Astrocyte of the cerebellum (primary cell): ENCODE measurements at places on chromosomes 7 and 10.

- DNase-seq = no peak
Measured at GRCh38 chr7:3415861-3416312, 114.8 kb downstream of the SDK1 start.

DNA sequence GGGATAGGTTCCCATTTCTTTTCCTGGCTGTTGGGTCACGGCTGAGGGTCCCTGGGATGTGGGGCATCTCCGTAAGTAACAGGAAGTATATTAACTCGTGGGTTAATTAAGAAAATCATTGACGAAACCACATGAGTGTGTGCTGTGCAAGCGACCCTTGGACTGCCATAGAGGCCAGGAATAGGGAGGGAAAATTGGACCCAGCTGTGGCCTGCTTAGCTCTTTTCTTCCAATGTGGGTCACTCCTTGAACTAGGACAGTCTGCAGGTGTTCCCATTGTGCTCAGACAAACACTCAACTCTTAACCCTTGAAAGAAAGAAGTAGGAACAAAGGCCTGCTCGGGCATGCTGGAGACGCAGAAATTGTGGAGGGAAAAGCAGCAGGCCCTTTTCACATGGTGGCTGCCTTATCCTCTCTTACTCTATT is 25.6 kb upstream of the PLEKHA1 start:
- DNase-seq = no peak

- no peak for DNase-seq
Measured at GRCh38 chr10:11345224-11346054, 266.0 kb downstream of the USP6NL start.

DNA sequence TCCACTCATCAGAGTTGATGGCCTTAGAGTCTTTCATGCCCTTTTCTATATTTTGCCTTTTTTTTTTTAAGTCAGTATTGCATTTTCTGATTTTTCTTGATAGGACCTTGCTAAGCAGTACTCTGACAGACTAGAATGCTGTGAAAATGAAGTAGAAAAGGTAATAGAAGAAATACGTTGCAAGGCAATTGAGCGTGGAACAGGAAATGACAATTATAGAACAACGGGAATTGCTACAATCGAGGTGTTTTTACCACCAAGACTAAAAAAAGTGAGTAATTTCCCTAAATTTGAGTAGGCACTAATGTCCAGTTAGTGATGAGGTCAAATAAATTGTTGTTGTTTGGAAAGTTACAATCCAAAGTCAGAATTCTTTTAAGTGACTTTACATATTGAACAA is 7.4 kb downstream of the NUB1 start:
- DNase-seq = no peak

DNA sequence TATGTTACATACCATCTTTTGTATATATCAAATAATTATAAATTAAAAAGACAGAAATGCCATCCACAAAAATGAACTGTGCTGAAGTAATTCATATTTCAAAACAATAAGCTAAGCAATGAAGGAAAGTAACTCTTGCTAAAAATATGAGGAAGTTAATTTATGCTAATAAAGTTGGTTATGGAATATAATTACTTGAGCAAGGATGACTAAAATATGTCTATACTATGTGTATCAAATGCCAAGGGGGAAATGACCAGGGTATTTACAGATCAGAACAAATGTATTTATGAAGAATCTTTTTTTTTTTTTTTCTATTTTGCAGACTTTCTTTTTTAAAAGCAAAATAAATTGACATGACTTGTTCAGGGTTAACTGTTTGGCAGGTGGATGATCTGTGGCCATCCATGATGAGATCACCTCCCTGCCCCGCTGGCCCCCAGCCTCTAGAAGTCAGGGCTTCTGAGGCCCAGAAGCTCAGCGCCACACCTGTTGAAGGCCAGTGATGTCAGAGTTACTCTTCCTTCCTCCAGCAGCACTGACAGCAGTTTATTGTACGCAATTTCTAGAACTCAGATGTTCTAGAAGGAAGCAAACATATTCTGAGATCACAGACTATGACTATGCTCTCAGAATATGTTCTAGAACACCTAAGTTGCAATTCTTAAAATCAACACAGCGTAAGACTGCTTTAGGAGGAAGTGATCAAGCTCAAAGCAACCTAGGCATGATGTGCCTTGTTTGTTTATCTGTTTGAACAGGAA is 196.1 kb upstream of the KLF14 start:
- DNase-seq = no peak

GRCh38 chr10:20100171-20100570 is 283.9 kb downstream of the PLXDC2 start:
- DNase-seq = peak; percentile 40

DNA sequence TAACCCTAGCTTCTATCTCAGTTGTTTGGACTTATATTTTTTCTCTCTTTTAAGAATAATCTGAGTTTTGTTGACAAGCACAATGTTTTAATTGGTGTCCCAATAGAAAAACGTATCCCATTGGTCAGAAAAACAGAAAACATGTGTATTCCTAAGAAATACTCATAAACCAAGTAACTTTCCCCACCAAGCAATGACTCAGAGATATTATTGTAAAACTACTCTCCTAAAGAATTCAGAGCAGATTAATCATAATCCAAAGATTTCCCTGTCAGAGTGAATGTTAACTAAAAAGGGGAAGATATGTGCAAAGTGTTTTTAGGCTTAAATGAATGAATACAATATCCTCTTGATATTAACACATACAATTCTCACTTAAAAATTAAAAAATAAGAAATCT is 29.4 kb upstream of the MBL2 start:
- DNase-seq = peak; percentile 4

- DNase-seq = peak; percentile 35
Measured at GRCh38 chr7:139602143-139602722, 78.7 kb downstream of the CLEC2L start.

GRCh38 chr7:44378744-44379143 is 53.4 kb upstream of the CAMK2B start:
- peak; percentile 34 for DNase-seq

DNA sequence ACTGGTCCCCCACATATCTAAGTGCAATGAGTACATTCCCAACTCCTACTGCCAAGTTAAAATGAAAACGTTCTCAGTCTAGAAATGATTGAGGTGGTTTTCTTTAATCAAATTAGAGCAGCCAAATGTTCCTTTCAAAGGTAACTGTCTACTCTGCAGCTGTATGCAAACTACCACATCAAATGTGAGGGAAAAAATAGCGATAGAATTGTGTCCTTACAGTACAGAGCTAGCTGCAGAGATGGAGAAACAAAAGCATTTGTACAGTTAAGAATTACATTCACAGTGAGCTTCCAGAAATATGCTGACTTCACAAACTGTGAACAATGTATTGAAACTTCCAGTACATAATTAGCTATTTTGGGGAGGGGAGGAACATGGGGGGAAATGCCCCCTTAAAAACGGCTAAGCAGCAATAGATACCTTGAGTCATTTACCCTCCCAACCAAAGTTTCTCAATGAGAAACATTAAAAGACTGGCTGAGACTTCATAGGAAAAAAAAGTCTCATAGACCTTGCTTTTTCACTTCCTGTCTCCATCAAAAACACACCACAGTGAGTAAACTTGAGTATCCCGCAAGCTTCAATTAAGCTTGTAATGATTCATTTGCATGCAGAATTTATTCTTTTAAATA is 22.9 kb downstream of the CDK6 start:
- DNase-seq = no peak

- DNase-seq = no peak
Measured at GRCh38 chr7:95668504-95669018, 72.2 kb upstream of the PDK4 start.

GRCh38 chr7:37982423-37982822 is 62.0 kb downstream of the EPDR1 start:
- DNase-seq = peak; percentile 59

DNA sequence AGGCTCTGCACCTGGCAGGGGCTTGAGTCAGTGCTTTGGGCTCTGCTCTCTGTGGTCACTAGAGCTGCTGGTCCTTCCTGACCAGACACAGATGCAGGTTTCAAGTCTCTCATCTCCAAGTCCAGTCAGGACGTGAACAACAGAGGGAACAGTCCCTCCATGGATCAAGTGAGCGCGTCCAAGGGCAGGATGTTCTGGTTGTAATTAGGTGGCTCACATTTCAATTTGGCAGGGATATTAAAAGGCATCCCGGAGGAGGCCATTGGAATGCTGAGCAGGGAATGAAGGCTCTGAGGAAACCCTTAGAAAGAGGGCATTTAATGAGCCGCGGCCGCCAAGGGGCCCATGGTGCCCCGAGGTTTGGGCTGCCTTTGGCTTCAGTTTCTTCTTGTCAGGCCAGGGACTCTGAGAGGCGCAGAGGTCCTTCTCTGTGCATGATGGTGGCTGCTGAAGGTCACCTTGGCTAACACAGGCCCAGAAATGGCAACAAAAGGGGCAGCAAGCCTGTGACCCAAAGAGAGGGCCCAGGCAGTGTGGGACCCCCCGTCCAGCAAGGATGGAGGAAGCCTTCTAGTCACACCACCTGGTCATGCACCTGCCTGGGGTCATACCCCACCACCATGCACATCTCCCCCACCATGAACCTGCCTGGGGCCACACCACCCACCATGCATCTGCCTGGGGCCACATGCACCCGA is 30.7 kb upstream of the INPP5A start:
- peak; percentile 69 for DNase-seq

- no peak for DNase-seq
Measured at GRCh38 chr7:17910377-17910776, 29.9 kb downstream of the SNX13 start.

- peak; percentile 38 for DNase-seq
Measured at GRCh38 chr7:133436014-133436428, 183.1 kb downstream of the EXOC4 start.

GRCh38 chr7:129187681-129188371 is 607 bp upstream of the SMO start:
- no peak for DNase-seq

- no peak for DNase-seq
Measured at GRCh38 chr10:49036638-49037037, 78.7 kb downstream of the VSTM4 start.

DNA sequence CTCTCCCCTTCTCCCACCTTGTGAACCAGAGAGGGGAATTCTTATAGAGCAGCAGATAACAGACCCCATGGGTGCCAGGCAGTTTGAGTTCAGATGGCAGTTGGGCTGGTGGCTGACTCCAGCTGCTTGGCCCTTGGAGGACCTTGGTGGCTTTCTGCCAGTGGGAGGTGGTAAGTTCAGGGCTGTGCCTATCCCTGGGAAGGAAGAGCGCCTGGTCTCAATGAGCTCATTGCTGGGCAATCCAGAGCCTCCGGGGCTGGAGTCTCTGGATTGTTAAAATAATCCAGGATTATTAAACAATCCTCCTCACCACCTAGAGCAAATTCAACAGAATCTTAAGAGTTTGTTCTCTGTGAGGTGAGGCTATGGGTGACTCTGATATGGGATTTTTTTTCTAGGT is 105.2 kb downstream of the FANK1 start:
- no peak for DNase-seq

- DNase-seq = no peak
Measured at GRCh38 chr7:47580175-47580706, 1.7 kb downstream of the TNS3 start.

- no peak for DNase-seq
Measured at GRCh38 chr10:126609566-126609965, 60.9 kb downstream of the C10orf90 start.

DNA sequence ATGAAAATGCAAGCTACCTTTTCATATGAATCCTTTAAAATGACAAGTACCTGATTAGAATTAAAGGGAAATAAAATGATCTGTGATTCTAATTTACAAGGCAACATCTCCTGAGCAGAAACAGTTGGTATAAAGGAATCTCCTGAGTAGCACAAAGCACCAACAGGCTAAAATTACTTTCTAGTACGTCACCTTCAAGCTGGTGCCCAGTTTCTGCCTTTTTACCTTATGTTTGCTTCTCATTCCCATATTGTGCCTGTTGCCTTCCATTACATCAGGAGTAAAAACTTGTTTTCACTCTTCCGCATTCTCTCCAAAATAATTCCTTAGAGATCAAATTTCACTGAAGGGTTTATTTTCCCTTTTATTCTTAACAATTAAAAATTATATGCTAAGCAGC is 587.1 kb upstream of the KCND2 start:
- no peak for DNase-seq

- DNase-seq = no peak
Measured at GRCh38 chr10:111531690-111532089, 454.9 kb downstream of the ADRA2A start.

DNA sequence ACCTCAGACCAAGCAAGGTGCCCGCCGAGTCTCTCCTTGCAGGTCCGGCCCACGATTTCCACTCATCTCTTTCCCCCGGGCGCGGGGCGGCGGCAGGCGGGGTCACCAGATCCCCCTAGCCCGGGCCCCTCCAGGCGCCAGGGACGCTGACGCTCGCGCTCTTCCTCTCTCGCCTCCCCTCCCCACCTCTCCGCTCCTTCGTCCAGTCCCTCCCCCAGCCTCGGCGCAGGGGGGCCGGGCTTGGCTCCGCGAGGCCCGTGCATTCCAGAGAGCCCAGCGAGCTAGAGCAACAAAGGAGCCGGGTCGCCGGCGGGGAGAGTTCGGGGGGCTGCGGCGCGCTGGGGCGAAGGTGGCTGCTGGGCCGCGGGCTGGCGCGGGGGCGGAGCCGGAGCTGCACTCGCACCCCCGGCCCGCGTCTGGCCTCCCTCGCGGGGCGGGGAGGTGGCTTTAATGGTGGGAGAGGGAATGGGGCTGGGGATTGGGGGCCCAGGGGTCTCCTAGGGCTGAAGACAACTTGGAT is at the start of gene SMO:
Gene SMO (plus strand): TSS at position 262 of the 520 bp plus-strand sequence. CDS start 519 bp downstream, outside the sequence.
- no peak for DNase-seq

DNA sequence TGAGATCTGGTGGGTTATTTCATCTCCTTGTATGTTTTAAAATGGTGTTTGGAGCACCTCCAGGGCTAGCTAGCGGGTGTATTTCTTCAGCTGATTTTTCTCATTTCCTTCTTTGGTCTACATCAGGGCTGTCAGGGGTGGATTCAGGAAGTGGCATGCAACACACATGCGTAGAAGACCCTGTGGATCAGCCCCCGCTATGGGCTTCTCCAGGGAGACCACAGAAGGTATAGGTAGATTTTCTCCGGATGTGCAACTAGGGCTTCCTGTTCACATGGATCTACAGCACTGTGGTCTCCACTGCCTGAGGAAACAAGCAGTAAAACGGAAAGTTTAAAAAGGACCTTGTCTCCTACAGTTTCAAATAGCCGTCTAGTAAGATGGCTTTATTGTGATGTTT is 10.4 kb downstream of the NUB1 start:
- DNase-seq = no peak

DNA sequence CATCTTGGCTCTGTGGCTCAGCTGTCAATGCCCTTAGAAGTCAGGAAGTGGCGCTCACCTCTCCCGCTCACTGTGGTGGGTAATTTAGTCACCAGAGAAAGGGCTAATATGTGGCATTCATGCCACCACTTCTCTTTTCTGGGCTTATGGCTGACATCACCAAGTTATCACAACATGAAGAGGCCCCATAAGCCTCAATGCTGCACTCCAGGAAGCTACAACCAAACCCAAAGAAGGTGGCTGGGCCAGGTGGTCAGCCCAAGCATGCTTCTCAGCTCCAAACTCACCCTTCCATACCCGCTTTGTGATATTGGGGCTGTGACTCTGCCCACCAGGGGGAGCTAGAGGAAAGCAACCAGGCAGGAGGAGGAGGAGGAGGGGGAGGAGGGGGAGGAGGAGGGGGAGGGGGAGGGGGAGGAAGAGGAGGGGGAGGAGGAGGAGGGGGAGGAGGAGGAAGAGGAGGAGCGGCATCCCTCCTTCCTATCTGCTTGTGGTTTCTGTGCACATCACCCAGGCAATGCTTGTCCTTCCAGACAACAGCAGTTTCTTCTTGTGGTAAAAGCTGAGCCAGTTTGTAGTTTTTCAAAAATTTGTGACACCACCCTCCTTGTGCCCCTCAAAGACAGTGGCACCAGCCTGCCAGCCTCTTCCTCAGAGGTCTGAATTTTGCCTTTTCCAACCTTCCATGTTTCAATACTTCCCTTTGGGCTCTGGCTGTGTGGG is 42.1 kb downstream of the CYP26A1 start:
- DNase-seq = peak; percentile 12
